ENCODE measurements at places on chromosomes 1 and 21. TPM values are rescaled to one million over a fixed set of nuclear protein-coding genes. Genes with fewer than 3 reads are reported as not detected.

PLEKHA6 gene
- polyA plus RNA-seq: 2.0 TPM

DNA sequence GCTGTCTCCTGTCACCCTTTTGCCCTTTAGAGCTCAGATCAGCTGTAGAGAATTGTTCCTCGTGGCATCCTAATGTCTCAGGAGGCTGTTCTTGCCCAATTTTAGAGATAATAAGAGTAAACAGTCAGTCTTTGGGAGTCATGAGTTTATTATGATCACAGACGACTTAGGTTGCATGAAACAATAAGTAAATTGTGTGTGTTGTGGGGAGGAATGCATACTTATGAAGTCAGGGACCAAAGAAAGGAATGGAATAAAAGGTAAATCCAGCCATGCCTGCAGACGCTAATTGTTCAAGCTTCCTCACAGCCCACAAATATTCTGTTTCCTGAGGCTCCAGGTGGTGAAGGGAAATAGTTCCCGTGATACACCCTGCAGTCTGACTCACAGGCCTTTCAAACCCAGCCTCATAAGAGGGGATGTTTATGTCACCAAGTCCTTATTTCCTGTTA lies 897 bp downstream of the EPHX4 start:
- DNase-seq: peak; percentile 72

DNA sequence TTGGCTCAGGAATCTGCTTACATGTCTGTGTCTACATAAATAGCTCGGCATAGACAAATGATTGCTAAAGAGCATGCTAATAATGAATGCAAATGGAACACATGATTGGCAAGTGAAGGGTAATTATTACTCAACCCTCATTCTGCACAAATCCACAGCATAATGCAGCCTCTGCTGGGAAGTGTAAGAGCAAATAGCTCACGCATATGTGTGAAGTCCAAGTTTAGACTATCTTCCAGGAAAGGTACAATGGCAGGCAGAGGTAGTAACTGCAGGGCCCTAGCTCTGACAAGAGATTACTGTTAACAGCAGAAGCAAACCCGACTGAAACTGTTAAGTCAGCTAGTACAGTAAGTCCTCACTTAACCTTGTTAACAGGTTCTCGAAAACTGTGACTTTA lies 7.0 kb upstream of the IL6R start:
- no peak for DNase-seq

GRCh38 chr1:19618428-19618827 lies 25.7 kb upstream of the NBL1 start:
- DNase-seq: peak; percentile 47

DNA sequence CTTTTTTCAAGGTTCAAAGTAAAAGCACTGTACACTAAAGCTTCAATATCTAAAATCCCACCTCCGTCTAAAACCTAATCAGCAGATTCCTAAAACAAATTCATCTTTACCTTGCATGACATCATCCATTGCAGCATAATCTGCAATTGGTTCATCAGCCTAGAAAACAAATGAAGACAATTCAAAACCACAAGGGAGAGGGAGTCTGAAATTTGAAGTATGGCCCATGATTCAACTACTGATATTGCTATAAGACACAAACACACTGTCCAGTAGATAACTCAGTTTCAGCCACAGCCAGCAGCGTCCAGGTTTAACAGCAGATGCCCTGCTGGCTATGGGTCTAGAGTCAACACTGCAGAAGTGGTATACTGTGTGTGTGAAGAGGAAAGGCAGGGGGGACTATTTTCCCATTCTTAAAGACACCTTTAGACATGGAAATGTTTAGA lies 17.9 kb upstream of the RAP1GAP start:
- no peak for DNase-seq

DNA sequence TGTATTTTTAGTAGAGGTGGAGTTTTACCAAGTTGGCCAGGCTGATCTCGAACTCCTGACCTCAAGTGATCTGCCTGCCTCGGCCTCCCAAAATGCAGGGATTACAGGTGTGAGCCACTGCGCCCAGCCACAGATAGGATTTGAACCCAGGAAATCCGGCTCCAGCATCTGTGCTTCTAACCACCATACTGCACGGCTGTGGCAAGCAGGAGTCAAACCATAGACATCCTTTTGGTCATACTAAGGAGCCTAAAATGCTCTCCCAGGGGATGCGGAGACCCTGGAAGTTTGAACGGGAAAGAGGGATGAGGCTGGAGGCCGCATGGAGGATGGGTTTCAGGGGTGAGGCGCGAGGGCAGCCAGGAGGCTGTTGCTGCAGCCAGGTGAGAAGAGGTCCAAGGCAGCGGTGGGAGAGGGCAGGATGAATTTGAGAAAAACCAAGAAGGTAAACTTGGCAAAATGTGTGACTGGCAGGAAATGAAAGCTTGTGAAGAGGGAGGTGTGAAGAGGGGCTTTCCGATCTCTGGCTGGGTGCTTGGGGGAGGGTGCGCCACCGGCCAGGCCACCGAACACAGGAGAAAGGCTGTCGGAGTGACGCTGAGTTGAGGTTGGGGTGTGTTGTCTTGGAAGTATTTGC lies 24.0 kb upstream of the CDK18 start:
- no peak for DNase-seq

DNA sequence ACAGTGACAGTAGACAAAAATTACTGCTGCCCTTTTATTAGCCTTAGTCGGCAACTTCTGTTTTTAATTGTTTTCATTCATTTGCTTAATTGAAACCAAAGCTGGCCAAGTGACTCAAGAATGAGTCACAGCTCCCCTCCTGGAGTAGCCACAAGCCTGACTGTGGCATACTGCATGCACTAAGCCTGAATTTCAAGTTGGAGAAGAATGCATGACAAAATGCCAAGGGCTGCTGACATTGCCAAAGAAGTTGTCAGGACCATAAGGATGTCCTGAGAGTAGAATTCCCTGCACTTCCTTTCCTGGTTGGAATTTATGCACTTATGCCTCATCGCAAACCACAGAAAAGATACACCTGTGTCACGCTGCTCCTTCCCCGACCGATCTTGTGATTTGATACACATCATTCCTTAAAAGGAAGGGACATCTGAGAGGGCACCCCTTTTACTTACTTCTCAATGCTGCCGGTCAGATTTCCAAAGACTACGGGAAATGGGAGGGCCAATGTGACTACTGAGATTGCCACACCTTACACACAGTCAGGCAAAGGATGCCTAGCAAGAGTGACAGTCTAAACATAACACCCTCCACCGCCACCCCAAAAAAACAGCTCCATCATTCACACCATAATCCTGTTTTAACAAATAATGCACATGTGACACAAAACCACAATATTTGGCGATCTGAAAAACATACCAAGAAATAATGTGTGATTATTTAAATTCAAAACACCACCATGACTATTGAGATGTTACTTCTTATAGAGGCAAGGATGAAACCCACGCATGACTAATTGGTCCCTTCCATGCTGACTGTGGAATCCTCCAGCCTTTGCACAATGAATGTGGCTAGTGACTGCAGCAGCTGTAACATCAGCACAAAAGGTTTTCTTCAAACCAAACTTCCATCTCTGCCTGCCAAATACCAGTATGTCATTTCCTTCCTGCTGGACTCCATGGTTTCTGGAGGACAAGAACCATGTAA lies 28.2 kb downstream of the VAV3 start:
- peak; percentile 94 for DNase-seq

GRCh38 chr1:22673486-22674409 lies 20.7 kb downstream of the C1QB start:
- DNase-seq: peak; percentile 18

DNA sequence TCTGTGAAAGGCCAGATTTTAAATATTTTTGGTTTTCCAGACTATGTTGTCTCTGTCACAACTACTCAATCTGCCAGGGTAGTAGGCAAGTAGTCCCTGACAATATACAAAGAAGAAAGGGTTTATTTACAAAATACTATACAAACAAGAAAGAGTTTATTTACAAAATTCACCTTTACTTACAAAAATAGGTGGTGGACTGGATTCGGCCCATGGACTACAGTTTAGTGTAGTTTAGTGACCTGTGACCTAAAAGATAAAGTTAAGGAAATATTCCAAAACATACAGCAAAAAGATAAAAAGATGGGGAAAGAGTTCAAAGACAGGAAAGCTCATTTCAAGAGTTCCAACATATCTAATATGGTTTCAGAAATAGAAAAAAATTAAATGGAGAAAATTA lies 52.9 kb upstream of the MAP10 start:
- no peak for DNase-seq

DNA sequence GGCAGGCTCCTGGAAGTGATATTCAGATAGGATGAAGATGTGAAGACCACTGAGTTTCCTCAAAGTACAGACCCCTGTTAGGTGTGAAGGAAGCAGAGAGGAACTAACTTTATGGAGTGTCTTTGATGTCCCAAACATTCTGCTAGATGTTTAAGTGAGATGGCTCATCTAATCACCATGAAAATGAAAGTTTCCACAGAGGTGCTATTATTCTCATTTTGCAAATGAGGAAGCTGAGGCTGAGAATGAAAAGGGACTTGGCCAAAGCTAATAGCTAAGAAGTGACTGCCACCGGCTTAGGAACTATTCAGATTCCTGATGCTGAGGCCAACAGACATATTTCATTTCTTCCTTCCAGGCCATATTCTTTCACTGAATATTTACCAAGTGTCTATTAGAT lies 45.9 kb upstream of the WLS start:
- DNase-seq: no peak

- DNase-seq: no peak
Observed at GRCh38 chr1:233078396-233078795, 128.0 kb downstream of the NTPCR start.

DNA sequence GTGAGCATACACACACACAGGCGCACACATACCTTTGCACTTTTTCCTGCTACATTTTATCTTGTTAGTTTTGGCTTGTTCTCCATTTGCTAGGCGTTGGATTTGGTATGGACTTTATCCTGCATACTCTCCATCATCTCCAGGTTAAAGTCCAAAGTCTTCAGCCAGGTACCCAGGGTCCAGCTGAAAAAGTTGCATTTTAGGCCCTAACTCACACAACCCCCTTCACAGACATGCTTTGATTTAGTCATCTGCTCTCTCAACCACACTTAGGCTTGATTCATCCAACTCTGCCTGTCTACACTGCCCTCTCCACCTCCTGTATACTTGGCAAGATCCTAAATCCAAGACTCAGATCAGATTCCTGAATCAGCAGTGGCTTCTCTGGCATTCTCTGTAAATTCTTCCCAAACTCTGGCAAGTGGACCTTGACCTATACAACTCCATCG lies 10.7 kb upstream of the LAMB3 start:
- DNase-seq: no peak

LPAR3 gene
- polyA plus RNA-seq: 12.8 TPM

DNA sequence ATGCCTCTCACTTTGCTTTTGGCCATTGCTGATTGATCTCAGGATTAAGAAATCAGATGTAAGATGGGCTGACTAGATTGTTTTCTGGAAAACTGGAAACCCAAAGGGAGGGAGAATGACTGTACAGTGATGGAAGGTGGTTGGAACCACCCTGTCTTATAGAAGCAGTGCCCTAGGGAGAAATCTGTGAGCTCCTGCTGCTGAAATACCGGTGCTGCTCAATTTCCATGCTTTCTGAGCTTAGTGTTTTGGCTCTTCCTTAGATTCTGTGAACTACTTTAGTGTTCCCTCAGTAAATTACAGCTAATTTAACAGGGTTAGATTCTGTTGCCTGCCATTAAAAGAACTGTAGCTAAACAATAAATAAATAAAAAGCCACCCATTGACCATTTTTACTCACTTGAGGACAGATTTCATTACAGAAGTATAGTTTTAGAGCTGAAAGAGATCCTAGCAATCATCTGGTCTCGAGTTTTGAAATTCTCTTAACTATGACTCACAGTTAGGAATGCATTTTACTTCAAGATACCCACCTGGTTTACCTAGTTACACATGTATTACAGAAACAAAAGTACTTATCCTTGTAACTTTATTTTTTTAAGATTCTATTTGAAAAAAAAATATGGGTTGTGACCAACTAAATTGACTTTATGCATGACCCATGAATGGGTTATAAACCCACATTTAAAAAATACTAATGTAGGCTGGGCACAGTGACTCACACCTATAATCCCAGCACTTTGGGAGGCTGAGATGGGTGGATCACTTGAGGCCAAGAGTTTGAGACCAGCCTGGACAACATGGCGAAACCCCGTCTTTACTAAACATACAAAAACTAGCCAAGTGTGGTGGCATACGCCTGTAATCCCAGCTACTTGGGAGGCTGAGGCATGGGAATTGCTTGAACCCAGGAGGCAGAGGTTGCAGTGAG lies 33.2 kb downstream of the CAMSAP2 start:
- peak; percentile 81 for DNase-seq

SPATA46 gene
- polyA plus RNA-seq: not detected

GRCh38 chr21:38888991-38889561 lies 83.3 kb downstream of the ETS2 start:
- DNase-seq: no peak

L1TD1 gene
- polyA plus RNA-seq: 4.9 TPM

AQP10 gene
- 0.16 TPM for polyA plus RNA-seq

GRCh38 chr1:183180634-183181056 lies 5.4 kb upstream of the LAMC2 start:
- peak; percentile 95 for DNase-seq

- DNase-seq: no peak
Observed at GRCh38 chr1:177053648-177054047, 110.9 kb downstream of the ASTN1 start.

- DNase-seq: no peak
Observed at GRCh38 chr1:48356901-48357300, 115.1 kb downstream of the SPATA6 start.

SPATA45 gene
- polyA plus RNA-seq: 0.19 TPM

GRCh38 chr1:66401244-66401643 lies 132.7 kb upstream of the SGIP1 start:
- no peak for DNase-seq

- no peak for DNase-seq
Observed at GRCh38 chr1:197173571-197174507, 27.4 kb upstream of the ASPM start.

DNA sequence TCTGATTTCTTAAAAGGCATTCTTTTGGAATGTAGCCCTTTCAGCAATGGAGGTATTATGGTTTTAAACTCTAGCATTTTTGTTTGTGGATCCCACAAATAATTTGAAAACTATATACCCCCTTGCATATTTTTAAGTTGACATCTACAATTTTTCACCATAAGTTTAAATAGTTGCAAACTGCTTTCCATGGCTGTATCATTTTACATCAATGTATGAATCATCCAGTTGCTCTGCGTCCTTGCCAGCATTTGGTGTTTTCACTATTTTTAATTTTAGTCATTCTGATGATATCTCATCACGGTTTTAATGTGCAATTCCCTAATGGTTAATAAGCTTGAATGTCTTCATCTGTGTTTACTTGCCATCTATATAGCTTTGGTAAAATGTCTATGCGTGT lies 20.7 kb downstream of the DIPK1A start:
- no peak for DNase-seq

- DNase-seq: no peak
Observed at GRCh38 chr1:233569636-233570035, 44.3 kb upstream of the KCNK1 start.

DNA sequence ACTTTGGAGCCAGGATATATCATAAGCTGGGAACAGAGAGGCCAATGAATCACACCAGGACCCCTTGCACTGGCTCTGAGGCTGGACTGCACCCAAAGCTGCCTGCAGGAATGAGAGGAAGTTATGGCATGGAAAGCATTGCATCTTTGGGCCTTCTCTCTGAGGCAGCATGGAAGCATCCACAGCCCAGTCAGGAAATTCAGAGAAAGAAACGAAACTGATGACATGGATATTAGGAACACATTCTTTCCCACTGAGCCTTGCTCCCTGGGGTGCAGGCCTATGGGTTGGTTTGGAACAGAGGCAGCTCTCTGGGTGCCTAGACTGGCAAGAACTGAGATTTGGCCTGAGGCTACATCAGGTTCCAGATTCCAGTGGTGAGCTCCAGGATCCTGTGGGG lies 98.6 kb downstream of the NGF start:
- peak; percentile 56 for DNase-seq

- peak; percentile 23 for DNase-seq
Observed at GRCh38 chr1:114154963-114155322, 1.3 kb upstream of the SYT6 start.

GRCh38 chr1:183331091-183331742 lies 87.0 kb downstream of the NMNAT2 start:
- DNase-seq: no peak
